AML-193 (cell line): ENCODE measurements at places on chromosomes 6 and 20.

GRCh38 chr6:4653141-4653540 lies 123.1 kb upstream of the CDYL start:
- DNase-seq = no peak

DNA sequence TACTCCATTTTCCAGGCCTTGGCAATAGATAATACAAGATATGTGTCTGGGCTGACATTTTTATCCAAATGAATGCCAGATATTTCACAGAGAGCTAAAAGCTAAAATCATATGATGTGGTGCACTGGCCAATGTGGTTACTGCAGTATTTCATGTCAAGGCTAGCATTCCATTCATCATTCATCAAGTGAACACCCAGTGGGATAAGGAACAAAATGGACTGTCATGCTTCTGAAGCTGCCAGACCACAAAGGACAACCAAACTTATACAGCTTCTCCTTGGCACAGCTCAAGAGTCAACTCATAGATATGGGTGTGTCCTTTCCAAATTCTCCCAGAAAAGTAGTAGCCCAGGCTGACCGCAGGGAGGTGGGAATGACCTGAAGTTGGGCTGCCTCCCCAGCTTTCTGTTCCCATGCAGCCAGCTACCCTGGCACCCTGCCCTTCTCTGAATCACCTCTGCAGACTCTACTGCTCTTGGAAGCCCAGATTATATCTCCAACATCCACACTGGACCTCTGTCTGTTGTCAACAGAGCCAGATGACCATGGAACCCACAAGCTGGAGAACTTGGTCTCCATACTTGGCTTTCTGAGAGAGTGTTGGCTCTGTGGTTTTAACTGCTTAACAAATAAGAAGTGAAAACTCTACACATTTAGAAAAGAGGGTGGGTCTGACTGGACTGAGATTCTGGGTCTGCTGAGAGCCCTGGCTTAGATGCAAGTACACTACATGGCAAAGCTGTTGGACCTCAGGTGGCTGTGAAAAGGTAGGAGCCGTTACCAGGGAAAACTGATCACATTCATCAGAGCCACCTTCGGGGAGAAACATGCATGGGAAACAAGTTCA lies 122.8 kb downstream of the ALDH8A1 start:
- no peak for DNase-seq

- DNase-seq = no peak
Measured at GRCh38 chr20:55704458-55704857, 300.9 kb downstream of the CBLN4 start.

GRCh38 chr20:62063981-62064769 lies 1.5 kb downstream of the TAF4 start:
- no peak for DNase-seq

GRCh38 chr6:39426073-39426456 lies 103.6 kb upstream of the KCNK16 start:
- DNase-seq = no peak

DNA sequence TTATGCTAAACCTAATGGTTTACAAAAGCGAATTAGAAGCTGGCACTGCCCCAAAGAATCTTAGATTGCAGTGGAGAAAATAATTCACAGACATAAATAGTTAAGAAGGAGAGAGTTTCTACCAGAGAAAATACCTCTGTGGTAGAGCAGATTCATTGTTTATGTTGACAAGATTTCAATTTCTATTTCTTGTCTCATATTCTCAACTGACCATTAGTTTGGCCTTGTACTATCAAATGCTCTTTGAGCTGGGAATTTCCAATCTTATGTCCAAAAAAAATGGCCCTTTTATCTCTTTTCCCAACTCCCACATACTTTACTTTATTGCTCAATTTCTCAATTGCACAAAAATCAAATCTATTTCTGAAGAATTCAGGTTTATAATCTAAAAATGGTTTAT lies 804.1 kb upstream of the CITED2 start:
- DNase-seq = no peak

- DNase-seq = no peak
Measured at GRCh38 chr6:153150752-153151440, 19.8 kb upstream of the RGS17 start.

DNA sequence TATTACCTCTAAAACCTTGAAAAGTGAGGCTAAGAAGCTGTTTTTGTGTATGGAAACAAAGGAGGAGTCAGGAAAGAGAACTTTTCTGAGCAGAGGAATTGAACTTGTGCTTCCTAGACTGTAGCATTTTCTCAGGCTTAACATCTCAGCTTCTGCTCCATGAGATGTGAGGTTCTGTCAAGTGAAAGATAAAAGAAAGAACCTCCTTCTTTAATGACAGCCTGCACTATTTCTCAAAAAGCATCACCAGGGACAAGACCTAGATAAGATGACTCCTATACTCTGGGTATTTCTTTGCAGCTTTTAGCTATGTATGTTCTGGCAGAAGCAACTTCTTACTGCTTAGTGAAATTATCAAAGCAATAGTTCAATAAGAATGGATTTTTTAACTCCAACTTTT lies 87.6 kb upstream of the KCNQ5 start:
- DNase-seq = no peak

DNA sequence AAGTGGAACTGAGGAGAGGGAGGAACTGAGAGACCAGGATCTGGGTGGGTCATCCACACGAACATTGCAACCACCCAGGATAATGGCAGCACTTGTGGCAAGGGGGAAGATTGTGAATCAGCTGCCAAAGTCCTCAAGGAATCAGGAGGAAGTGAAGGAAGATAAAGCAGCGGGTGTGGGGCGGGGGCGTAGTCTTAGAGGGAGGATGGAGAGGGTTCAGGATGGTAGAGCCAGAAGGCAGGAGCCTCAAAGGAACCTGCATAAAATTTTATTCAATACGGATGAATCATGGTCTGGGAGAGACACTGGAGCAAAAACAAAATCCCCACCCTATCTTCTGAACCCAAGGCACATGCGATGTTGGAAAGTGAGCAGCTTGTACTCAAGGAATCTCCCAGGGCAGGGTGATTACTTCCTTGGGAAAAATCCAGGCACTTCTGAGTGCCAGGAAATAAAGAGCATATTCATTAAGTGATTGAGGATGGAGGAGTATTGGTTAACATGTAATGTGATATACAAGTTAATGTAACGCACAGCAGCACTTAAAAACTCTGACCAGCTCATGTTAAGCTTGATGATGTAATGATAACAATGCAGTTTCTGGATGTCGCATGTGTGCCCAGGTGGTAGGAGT lies 82.0 kb upstream of the B3GAT2 start:
- no peak for DNase-seq

- no peak for DNase-seq
Measured at GRCh38 chr6:134675110-134676054, 274.5 kb downstream of the ALDH8A1 start.

DNA sequence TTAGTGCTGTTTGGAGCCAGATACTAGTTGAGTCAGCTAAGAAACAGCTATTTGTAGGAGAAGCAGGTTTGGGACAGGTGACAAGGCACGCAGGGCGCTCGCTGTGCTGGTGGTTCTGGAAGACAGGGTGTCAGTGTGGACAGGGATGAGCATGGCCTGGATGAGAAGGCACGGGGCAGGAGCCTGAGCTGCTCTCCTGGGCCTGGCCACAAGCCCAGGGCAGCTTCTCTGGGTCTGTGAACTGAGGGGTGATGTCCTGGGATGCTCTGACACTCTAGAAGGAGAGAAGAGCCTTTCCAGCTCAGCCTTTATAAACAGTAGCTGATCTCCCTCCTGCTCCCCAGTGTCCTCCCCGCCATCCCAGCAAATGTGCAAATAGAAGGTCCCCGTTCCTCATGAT lies 37.9 kb downstream of the PLG start:
- DNase-seq = no peak

- no peak for DNase-seq
Measured at GRCh38 chr20:57402206-57403125, 11.3 kb downstream of the RBM38 start.

GRCh38 chr6:133865680-133866079 lies 23.2 kb upstream of the TCF21 start:
- no peak for DNase-seq

DNA sequence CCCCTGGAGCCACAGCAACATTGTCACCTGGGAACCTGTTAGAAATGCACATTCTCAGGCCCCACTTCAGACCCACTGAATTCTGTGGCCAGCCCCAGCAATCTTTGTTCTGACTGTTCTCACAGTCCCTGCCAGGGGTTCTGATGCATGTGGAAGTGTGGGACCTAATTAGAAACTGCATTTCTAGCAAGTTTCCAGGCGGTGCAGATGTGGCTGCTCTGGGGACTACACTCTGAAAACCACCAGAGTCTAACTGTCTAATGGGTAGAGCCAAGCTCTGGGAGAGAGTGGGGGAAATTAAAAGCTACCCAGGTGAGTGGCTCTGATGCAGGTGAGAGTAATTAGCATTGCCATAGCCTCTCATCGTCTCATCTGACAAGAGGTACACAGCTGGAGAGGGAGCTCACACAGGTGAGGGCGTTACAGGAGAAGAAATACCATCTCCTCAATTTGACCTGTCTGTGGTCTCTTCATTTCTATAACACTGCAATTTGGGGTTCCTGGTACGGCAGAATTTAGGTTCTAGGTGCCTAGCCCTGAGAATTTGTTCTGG lies 66.0 kb downstream of the SNX5 start:
- no peak for DNase-seq

- no peak for DNase-seq
Measured at GRCh38 chr6:72031471-72031870, 145.1 kb downstream of the RIMS1 start.

DNA sequence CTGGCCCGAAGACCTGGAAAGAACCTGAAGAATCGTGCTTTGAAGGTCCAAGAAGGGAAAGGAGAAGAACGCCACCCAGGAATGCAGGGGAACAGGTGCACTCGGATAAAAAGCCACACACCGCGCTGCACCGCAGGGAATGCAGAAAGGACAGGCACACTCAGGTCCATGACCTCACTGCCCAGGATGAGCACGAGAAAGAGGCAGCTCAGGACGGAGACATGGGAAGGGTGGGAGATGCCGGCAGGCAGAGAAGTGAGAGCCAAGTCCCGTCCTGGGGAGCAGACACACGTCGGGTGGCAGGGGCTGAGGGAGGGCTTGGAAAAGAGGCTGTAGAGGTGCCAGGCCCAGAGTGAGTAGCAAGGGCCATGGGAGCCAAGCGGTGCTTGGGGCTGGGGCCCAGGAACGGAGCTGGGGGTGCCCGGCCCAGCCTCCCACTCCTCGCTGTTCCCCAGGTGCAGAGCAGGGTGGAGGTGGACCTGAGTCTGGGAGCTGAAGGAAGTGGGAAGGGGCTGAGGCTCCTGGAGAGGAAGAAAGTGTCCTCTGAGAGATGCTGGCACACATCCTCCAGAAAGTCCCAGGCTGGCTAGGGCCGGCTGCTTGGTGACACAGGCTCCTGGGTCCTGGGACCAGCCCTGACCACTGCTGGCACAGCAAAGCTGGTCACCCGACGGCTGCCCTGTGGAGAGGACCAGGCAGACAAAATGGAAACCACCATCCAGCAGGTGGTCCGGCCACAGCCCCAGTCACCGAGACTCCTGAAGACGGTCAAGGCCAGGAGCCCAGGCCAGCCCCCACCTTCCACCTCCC lies 91.3 kb downstream of the PSMB1 start:
- no peak for DNase-seq

- no peak for DNase-seq
Measured at GRCh38 chr6:133757335-133757734, 131.6 kb upstream of the TCF21 start.

DNA sequence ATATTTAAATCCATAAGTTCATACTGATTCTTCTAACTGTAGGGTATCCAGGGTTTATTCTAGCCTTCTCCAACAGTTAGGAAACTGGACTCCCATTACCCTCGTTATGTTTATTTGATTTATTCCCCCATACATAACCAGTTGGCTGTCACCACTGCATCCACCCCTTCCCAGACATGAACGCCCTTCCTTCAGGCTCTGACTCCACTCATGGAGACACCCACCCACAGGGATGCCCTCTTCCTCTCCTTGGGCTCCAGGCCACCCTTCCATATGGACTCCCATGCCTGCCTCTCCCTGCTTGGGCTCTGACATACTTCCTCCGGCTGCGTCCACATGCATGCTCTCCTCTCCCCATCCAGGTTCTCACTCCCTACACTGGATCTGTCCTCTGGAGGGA lies 124.0 kb downstream of the FIG4 start:
- no peak for DNase-seq

- no peak for DNase-seq
Measured at GRCh38 chr20:682123-682522, 6.5 kb upstream of the SCRT2 start.
